ENCODE measurements at places on chromosomes 1 and 21.
A peak's percentile ranks its signal among the peaks of the same experiment; 100 is the strongest.

DNA sequence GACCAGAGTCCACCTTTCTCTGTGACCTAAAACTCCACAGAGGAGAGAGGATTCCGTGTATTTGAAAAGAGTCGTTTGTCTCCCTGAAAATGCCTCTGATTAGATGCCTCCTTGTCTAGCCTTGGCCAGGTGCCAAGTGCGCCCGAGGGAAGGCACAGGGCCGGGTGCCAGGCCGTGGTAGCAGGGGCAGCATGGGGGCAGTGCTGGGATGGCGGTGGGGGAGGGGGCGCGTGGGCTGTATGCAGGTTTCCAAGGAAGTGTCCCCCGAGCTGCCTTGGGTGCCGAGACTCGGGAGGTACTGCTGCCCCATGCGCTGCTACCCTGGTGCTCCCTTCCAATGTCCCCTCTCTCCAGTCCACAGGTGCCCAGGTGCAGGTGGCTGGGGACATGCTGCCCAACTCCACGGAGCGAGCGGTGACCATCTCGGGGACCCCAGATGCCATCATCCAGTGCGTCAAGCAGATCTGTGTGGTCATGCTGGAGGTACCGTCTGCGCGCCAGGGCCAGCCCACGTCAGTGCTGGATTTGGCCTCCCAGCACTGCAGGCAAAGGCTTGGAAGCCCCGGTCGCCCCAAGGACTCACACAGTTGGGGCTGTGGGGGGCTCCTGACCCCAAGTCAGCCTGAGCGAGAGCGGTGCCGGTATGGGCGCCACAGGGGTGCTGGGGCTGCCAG lies 70.9 kb upstream of the COL6A1 start:
- DNase-seq, result no peak

GRCh38 chr1:184632415-184633175 lies 122.1 kb downstream of the EDEM3 start:
- no peak for DNase-seq

GRCh38 chr1:25338188-25338981 lies at the start of gene TMEM50A:
TSS of gene TMEM50A (plus strand) at chr1:25338334. CDS start at chr1:25340487, 2,153 bp downstream.
- DNase-seq, result peak; percentile 87

GRCh38 chr21:17699524-17700189 lies 87.0 kb upstream of the BTG3 start:
- DNase-seq, result no peak

- no peak for DNase-seq
Observed at GRCh38 chr1:168504064-168504837, 39.5 kb downstream of the XCL2 start.

GRCh38 chr1:2274231-2274928 lies 46.3 kb downstream of the SKI start:
- DNase-seq, result no peak

DNA sequence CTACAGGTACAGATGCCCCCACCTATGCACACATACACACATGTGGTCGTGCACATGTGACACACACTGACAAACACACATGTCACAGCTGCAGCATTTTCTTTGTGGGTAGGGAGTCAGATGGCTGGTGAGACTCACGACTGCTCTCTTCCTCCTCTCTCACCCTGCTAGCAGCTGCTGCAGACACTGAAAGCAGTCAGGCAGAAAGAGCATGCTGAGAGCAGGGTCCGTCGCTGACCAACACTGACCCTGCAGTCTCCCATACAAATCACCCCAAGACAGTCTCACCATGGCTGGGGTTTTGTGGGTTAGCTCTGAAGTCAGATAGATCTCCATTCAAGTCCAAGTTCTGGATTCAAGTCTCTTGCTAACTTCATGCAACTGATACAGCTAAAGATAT lies 188.3 kb downstream of the ASTN1 start:
- DNase-seq, result no peak

DNA sequence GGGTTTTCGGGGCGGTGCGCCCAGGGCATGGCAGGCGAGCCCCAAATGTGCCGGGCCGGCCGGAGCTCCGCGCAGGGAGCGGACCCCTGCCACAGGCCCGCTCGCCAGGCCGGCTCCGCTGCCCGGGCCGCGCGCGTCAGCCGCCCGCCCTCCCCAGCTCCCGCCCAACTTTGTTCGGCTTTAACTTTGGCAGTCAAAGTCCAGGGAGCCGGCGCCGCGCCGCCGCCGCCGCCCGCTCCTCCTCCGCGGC lies 488 bp downstream of the SLC35D1 start:
- peak; percentile 57 for DNase-seq

GRCh38 chr1:245091818-245092637 lies 62.8 kb upstream of the KIF26B start:
- DNase-seq, result no peak

DNA sequence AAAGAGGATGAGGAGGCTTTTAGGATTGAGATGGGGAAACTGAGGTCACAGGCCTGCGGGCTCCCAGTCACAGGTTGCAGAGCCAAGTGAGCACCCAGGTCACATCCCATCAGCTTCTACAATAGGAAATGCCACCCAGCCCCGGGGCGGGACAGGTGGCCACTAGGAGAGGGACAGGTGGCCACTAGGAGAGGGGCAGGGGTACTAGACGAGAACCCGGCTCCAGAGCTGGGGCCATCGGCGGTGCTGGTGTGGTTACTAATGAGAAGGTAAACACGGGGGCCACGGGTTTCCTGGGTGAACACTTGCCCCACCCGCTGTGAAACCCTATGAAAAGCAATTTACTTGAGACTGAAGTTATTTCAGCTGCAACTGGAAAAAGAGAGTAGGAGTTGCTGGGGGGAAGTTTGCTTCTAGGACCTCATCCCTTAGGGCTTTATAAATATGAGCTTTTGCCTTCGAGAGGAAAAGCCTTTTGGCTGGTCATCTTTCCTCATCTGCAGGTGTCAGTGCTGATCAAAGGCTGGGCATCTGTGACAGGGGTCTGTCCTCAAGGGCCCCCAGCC lies 52.5 kb downstream of the MRPL37 start:
- DNase-seq, result no peak

DNA sequence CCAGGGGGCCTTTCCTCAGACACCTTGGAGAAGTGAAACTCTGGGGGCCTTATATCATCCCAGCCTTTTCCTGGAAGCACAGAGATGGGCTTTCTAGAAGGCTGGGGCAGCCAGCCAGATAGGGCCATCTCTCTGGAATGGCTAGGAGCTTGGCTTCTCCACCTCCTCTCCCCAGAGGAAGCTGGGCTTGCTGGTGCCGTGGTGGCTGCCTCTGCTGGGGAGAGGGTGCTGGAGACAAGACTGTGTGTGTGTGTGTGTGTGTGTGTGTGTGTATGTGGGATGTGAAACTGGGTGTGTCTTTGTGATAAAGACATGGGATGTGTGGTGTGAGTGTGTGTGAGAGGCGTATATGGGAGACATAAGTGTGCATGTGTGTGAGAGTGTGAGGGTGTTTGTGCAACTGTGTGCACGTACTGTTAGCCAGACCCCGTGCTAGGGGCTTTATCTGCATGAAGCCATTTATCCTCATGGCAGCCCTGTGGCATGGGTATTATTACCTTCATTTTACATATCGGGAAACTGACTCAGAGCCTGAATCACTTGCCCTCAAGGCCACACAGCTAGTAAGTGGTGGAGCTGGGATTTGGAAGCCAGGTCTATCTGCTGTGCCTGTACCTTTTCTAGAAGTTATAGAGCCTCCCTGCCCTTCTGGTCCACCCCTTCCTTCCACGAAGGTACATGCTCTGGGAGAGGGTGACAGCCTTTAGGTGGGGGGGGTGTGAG lies 44.2 kb downstream of the PTPRU start:
- DNase-seq, result no peak

DNA sequence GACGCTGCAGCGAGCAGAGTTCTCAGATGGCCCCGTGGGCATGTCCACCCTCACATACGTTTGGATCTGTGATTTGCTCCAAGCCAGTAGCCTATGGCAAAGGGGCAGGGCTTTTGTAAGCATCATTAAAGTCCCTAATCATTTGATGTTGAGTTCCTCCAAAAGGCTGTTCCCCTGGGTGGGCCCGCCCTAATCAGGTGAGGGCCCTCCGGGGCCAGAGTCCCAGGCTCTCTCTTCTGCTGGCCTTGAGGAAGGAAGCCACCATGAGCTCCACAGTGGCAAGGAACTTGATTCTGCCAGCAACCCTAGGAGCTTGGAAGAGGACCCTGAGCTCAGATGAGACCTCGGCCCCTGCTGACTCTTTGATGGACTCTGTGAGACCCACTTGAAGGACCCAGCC lies 25.4 kb upstream of the AJAP1 start:
- no peak for DNase-seq

DNA sequence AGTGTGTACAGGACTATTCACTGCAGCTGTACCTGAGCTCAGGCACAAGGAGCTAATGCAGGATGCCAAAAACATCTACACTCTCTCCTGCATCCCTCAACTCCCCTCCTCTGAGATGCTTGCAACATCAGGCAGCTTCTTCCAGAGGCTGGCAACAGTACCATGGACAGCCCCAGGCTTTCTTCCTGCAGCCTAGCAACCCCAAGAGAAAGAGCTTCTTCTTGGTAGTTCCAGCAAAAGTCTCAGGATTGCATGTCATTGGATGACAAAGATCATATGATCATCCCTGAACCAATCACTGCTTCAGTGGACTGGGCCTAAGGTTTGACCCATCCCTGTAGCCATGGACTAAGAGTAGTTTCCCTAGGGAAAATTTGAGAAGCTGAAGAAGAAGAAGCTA lies 46.7 kb downstream of the CAMK2N1 start:
- DNase-seq, result no peak

DNA sequence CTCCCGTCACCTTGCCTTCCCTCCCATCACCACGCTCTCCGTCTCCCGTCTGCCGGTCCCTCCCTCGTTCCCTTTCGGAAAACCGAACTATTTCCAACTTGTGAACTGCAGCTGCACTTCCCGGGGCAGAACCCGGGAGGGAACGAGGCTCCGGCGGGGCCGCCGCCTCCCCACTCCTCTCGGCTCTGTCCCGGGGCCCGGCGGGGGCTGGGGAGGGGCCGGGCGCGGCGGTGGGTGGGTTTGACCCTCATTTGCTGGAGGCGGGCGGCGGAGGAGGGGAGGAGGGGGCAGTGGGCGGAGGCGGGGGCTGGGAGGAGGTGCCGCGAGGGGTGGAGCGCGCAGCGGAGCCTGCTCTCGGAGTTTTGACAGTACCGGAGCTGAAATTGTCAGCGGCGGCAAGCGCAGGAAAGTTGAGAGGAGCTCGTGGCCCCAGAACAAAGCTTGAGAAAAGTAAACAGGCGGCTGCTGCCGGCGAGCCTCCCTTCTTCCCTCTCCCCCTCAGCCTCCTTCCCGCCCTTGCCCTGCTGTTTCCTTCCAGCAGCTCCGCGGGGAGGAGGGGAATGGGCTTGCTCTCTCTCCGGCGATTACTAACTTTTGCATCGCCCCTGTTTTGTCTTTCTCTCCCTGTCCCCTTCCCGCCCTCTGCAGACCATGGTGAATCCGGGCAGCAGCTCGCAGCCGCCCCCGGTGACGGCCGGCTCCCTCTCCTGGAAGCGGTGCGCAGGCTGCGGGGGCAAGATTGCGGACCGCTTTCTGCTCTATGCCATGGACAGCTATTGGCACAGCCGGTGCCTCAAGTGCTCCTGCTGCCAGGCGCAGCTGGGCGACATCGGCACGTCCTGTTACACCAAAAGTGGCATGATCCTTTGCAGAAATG lies 2.9 kb downstream of the LMO4 start:
- no peak for DNase-seq
